ENCODE measurements at places on chromosomes 4 and X.

DNA sequence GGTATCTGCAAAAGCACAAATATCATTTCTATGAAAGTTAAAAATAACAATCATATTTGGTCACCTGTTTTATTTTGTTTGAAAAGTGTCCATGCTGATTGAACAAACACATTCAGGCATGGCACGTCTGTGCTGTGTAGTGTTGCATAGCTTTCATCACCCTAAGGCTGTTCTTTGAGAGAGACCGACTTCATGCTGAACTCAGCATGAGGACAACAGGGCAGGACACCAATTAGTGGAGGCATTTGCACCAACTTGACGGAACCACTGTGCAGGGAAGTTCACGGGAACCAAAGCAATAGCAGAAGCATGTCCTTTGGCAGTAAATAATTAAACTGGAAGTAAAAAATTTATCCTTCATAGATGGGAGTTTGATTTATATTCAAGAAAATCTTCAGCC, 158.4 kb upstream of the SLC7A11 start:
- DNase-seq, result no peak

DNA sequence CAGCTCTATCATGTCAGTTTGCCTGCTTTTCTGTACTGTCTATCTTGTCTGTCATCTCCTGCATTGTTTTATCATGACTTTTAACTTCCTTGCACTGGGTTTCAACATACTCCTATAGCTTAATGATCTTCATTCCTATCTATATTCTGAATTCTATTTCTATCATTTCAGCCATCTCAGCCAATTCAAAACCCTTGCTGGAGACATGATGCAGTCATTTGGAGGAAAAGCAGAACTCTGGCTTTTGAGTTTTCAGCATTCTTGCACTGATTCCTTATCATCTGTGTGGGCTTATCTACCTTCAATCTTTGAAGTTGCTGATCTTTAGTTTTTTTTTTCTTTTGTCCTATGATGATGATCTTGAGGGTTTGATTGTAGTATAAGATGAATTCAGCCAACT, 493.8 kb upstream of the GALNT7 start:
- DNase-seq, result no peak

GRCh38 chr4:74181219-74181618, 23.3 kb downstream of the MTHFD2L start:
- DNase-seq, result no peak

DNA sequence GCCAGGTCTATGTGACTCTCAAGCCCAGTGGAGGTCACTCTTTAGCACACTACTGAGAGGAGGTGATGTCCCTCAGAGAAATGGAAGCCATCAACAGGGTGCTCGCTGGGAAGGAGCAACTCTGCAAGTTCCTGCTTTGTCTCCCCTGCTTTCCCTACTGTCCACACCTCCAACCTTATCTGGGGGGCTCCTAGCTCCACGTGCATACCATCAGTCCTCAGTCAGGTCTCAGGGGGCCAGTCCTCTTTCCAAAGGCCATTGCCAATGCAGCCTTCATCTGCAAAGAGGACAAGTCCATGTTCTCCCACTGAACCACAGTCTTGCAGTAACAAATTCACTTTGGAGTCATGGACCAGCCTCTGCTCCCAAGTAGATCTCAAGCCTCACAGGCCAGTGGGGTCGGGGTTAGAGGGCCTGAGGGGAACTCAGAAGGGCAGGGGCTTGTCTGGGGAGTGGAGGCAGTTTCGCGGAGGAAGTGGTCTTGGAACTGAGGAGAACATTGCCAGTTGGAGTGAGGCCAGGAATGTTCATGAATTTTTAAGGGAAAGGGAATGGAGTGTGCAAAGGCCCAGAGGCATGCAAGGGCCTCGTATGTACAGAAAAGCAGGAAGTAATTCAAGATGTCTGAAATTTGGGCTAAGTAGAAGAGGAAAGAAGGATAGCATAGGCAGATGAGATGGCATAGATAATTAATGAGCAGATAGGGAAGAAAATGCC, 8.9 kb downstream of the RTL5 start:
- no peak for DNase-seq

DNA sequence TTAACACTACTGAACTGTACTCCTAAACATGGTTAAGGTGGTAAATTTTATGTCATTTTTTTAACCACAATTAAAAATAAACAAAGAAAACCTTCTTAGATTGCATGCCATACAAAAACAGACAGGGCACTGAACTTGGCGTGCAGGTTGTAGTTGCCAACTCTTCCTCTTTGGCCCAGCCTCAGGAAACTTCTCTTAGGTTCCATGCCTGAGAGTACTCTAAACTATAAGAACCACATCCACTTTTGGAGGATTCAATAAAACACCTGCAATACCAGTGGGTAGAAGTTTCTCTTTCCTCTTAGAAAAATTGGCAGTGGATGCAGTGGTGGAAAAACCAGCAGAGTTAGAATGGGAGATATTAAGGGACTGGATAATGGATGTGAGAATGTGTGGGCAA, 103.4 kb downstream of the LUZP4 start:
- no peak for DNase-seq

DNA sequence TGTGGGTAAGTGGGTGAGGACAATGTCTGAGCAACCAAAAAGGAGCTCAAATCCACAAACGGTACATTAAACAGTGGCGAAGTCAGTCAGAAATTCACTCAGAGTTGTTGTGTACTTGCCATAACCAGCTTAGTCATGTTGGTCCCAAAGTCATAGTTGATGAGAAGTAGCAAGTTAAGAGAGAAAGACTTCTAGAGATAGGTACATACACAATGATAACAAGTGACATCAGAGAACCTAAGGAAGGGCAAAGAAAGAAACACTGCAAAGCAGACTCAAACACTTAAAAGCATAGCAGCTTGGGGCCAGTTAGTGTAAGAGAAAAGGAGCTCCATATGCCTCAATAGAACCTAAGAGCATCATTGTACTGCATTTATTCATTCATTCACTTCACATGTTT, 30.2 kb downstream of the DYNLT3 start:
- no peak for DNase-seq

GRCh38 chr4:113955411-113955810, 24.0 kb downstream of the ARSJ start:
- DNase-seq, result no peak

- no peak for DNase-seq
These were observed 118.8 kb upstream of the CBR4 start for GRCh38 chr4:169128902-169129301.

GRCh38 chr4:183729069-183729406, 69.9 kb downstream of the TRAPPC11 start:
- no peak for DNase-seq

GRCh38 chrX:129510331-129510730, 13.0 kb downstream of the SMARCA1 start:
- DNase-seq, result no peak

DNA sequence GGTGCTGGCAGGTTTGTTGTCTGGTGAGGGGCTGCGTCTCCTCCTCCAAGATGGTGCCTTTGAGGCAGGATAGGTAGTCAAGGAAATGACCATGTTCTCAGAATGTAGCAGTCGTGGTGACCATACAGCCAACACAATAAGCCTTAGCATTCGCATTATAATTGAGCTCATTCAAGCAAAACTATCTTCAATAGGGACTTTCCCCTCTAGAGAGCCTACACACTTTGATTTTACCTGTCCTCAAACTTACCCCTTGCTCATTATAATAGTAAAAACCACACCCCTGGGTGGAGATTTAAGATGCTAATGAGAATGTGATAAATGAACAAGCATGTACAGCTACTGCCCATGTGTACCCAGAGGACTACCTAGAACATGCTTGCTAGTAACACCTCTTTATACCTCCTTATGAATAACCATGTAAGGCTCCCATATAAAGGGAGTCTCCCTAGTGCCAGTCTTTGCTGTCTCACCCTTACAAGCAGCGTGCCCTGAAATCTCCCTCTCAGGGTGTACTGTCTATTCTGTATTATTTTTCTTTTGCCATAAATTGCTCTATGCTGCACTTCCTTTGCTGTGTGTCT, 48.2 kb downstream of the FGFBP1 start:
- DNase-seq, result no peak

DNA sequence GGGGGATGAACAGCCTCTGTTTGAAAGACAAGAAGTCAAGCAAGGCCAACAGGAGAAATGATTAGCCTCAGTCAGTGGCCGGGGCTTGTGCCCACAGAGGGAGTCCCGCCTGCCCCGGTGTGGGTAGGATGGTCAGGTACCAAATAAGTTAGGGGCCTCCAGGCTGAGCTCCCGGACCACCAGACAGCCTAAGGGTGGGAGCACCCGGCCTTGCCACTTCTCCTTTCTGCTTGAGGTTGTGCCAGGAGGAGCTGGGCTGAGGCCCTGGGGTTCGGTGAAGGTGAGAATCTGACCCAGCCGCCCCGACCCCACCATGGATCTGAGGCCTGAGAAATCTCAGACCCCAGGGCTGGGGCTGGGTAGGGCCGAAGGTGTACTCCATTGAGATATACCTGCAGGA, 48.8 kb downstream of the EFNB1 start:
- DNase-seq, result no peak

GRCh38 chr4:52989865-52990264, 127.7 kb downstream of the RASL11B start:
- DNase-seq, result no peak

DNA sequence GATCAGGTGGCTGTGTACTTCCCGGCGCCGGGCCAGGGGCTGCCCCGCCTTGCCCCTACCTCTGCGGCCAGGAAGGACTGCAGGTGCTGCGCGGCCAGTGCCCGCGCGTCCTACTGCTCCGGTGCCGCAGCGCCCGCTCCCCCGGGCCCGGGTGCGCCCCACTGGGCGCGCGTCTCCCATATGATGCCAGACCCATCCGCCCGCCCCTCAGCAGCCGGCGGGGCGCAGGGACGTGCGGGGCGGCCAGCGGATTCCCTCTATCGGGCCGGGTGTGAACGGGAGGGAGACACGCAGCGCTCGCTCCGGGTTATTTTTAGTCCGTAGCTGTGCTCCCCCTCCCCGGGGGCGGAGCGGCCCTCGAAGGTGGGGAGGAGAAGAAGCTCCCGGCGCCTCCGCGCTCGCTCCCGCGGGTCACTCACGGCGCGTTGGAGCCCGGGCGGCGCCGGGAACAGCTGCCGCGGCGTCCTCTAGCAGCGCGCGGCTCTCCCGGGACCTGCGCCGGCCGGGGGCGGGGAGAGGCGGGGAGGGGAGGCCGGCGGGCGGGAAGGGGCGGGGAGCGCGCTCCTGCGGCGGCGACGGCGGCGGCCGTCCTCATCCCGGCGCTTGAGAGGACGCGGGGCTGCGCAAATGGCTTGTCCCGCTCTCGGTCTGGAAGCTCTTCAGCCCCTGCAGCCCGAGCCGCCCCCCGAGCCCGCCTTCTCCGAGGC, 103.6 kb downstream of the UCHL1 start:
- DNase-seq, result peak; percentile 29

- DNase-seq, result no peak
These were observed 148.1 kb upstream of the SH3RF1 start for GRCh38 chr4:169418846-169419245.

DNA sequence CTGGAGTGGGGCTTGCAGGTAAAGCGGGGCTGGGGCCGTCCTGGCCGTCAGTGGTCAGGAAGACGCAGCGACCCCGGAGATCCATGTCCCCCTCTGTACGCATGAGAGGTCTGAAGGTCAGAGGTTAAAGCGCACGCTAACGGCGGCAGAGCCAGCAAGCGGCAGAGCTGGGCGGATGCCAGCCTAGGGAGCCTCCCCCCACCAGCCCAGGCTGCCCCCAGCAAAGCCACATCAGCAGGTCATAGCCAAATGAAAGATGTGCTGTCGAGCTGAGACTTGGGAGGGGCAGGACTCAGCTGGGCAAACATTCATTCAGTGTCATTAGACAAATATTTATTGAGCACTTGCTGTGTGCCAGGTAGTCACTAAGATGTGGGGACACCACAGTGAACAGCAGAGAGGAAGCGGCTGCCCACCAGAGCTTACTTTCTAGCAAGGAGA, 593 bp upstream of the JAKMIP1 start:
- no peak for DNase-seq

DNA sequence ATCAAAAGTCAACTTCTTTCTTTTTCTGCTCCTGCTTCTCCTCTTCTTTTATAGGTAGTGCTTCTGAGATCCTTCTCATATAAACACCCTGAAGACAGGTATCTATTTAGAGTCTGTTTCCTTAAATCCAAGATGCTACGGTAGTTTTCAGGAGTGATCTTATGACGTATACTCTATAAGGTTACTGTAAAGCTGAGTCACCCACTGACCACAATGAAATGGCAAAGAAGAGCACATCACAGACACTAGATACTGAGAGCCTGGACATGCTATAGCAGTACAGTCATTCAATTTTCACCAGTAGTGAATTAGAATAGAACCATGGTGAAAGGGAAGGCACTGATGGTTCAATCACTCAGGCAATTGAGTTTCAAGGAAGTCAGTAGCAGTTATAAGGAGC, 412.5 kb downstream of the ADAM29 start:
- peak; percentile 1 for DNase-seq

- DNase-seq, result no peak
These were observed 176.2 kb upstream of the LNX1 start for GRCh38 chr4:53767482-53767881.

DNA sequence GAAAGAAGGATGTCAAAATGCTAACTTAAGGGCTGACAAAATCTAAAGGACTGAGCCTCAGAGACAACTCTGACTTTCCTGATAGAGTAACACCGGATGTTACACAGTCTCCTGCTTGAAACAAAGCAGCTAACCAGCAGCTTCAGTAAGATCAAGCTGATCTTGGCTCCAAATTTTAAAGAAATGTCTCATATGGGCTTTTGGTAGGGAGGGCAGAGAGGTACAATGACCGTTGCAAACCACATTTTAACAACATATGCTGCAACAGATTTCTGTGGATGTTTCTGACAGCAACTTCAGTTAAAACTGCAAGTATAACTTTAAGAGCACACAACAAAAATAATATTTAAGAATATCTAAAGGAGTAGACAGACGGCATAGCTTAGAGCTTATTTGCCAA, 9.1 kb downstream of the RPGR start:
- peak; percentile 87 for DNase-seq

- DNase-seq, result no peak
These were observed 452.3 kb upstream of the GALNT7 start for GRCh38 chr4:172716291-172716690.

DNA sequence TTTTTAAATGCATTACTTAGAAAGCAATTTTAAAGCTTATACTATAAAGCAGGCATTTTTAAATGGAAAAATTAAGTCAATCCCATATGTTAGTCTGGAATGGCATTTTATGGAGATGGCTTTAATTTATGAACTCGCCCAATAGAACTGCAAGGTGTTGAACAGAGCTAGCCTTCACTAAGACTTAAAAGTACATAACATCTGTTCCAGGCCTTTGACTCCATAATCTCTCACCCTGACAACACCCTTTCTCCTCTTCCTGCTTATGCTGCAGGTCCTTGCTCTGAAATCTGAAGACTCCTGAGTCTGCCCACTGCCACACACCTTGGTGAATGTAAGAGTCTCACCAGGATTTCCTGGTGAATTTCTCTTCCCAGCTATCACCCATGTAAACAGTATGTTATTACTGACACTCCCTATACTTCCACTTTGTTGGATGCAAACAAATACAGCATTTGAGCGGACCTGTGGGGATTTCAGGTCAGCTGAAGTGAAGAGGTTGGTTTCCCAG, 17.7 kb upstream of the SLC39A8 start:
- no peak for DNase-seq

- no peak for DNase-seq
These were observed 336.3 kb upstream of the BMP3 start for GRCh38 chr4:80694171-80694570.

- DNase-seq, result peak; percentile 63
These were observed 10.0 kb upstream of the HAND2 start for GRCh38 chr4:173539986-173540385.

GRCh38 chrX:63754136-63754859, 30.7 kb downstream of the ARHGEF9 start:
- DNase-seq, result peak; percentile 44

Data from NB4 (cell line).